ENCODE measurements at places on chromosomes 13 and 19.

- no peak for DNase-seq
Measured at GRCh38 chr13:80173224-80173623, 167.7 kb downstream of the SPRY2 start.

- DNase-seq = no peak
Measured at GRCh38 chr19:14342809-14343208, 38.4 kb upstream of the ADGRE5 start.

- DNase-seq = no peak
Measured at GRCh38 chr13:50549221-50549942, 294.1 kb downstream of the DLEU7 start.

- DNase-seq = no peak
Measured at GRCh38 chr19:13262450-13262849, 112.2 kb downstream of the IER2 start.

GRCh38 chr13:112719016-112719415 is 29.2 kb downstream of the ATP11A start:
- no peak for DNase-seq

DNA sequence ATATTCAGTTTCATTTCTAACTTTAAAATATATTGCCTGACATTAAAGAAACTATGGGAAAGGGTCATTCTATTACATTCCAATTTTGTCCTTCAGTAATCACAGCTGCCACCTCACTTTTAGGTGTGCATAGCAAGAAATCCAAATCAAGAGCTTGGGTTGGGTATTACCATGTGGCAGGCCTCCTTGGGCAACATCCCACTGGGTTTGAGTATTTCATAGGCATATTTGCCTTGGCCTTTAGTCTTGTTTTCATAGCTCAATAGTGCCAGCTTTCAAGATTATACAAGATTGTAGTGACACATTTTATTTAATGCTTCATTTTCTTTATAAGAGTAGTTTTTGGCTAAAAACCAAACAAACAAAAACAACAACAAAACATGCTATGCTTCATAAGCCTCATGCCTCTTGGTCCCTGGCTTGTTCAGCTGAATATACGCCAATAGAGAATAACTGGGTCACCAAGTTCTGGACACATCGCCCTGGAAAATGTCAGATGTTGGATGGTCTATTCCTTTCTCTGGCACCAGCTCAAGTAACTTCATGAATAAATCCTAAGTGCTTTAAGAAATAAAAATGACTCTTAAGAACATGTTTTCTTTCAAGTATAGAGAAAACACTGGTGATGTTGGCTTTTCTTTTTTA is 167.4 kb upstream of the STARD13 start:
- DNase-seq = no peak

- peak; percentile 13 for DNase-seq
Measured at GRCh38 chr13:34161931-34162543, 344.1 kb downstream of the RFC3 start.

- DNase-seq = peak; percentile 40
Measured at GRCh38 chr19:47813304-47813994, 8.3 kb upstream of the CRX start.

DNA sequence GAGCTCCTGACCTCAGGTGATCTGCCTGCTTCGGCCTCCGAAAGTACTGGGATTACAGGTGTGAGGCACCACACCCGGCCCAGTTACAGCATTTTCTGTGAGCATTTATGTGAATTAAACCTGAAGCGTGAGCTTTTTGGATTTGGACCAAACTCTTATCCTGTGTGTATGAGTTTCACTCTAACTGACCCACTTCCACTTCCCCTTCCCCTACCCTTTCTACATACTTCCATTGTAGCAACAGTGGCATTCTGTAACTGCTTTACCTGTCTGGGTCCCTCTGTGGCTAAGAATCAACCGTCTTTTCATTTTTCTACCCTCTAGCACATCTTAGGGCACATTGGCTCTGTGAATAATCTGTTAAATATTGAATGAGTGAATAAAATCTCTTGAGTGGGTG is 16.2 kb downstream of the FRY start:
- no peak for DNase-seq

- no peak for DNase-seq
Measured at GRCh38 chr19:38769635-38770211, 3.6 kb downstream of the LGALS7 start.

GRCh38 chr13:24680258-24680920 is at the start of gene ATP12A:
TSS of gene ATP12A (plus strand) at chr13:24680408. CDS start at chr13:24680744, 336 bp downstream.
- no peak for DNase-seq

DNA sequence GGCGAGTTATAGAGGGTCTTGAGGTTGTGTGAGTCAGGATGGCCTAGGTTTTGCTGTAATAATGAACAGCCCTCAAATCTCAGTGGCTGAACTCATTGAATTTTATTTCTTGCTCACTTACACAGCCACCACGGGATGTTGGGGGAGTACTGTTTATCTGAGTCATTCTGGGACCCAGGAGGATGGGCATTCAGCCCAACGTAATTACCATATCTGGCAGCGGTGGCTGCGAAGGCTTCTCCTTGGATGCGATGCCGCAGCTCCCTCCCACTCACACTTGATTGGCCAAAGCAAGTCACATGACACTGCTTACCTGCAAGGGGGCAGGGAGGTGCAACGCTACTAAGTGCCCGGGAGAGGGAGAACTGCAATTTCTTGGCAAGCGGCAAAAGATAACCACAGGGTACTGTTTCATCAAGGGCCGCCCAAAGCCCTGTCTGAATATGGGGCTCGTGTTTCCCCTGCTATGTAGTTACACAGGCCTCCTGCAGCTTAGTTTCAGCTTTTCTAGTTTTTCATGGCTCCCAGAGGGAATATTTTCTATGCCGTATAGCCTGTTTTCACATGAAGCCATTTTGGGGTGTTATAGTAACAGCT is 19.9 kb downstream of the ZSWIM9 start:
- DNase-seq = peak; percentile 54

GRCh38 chr13:94119360-94119936 is 360.0 kb downstream of the DCT start:
- no peak for DNase-seq

DNA sequence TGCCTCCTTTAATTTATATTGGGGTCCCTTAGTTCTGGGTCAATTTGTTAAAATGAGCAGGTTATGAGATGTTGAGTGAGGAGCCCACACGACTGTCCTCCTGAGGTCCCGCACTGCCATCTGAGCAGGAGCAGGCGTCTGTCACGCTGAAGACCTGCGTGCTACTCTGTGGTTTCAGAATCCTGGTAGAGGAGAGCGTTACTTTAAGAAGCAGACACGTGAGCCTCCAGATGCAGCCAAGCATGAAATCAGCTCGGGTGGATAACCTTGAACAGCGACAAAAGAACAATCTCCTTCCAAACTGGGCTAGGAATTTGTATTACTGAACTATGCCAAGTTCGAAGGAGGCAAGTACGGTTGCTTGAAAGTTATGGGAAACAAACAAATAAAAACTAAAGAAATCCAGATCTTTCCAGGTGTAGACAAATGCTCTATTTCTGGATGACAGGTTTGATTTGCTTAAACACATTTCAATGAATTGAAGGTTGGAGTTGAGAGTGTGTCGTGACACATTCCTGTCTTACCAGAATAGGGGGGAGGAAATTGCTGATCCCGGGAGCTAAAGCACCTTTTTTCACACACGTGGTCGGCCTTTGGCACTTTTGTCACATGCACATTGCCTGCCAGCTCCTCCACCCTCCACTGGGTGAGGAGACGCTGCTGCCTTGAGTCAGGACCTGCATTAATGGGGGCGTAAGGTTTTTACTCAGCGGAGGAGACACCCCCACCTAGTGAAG is 945.5 kb upstream of the SLC10A2 start:
- peak; percentile 35 for DNase-seq

DNA sequence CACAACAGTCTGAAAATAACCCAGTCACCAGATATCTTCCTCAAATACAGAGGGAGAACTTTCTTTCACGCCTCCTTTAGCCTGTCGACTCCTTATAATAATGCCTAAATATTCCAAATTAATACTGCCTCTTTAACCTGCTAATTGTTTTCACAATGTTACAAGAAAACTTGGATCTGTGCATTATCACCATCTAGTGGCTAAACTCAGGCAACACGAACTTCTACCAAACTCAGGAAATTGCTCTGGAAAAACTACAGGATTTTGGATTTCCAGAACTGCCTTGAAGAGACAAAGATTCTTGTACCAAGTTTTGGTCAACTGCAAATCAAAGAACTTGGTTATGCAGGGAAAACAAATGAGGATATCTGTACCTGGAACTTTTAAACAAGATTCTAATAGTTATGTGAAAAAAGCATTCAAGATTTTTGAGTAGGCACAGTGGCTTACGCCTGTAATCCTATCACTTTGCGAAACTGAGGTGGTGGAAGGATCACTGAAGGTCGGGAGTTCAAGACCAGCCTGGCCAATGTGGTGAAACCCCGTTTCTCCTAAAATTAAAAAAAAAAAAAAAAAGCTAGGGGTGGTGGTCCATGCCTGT is 10.8 kb downstream of the CLN5 start:
- DNase-seq = no peak

DNA sequence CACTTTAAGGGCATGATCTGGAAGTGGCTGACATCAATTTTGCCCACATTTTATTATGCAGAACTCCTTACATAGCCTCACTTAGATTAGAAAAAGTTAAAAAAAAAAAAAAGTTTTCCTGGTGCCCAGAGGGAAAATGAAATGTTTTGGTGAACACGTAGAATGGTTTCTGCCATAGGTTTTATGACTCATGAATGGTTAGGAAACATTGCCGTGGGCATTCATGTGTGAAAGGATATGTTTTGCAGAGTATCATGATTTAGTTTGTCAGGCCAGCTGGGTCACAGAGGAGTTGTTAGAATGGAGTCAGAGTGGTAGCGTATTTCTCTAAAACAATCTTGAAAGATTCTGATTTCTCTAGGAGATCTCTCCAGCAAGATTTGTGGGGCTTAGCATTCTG is 133.8 kb downstream of the MRPL57 start:
- DNase-seq = no peak

DNA sequence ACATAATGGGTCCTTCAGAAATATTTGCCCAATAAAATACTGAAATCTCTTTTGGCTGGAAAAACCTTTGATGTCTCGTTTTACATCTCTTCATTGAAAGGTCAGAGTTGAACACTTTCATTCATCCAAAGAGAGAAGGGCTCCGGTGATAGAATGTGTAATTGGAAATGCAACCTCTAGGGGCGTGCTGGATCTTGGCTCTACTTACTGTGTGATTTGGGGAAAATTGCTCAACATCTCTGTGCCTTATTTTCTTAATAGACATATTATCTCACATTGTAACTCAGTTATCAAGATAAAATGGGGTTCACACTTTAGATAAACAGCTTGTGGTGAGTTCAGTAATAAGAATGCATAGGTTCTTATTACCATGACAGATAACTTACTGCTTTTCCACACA is 1444.1 kb downstream of the SLITRK5 start:
- DNase-seq = no peak

- DNase-seq = no peak
Measured at GRCh38 chr19:48348045-48348444, 15.7 kb downstream of the TMEM143 start.

DNA sequence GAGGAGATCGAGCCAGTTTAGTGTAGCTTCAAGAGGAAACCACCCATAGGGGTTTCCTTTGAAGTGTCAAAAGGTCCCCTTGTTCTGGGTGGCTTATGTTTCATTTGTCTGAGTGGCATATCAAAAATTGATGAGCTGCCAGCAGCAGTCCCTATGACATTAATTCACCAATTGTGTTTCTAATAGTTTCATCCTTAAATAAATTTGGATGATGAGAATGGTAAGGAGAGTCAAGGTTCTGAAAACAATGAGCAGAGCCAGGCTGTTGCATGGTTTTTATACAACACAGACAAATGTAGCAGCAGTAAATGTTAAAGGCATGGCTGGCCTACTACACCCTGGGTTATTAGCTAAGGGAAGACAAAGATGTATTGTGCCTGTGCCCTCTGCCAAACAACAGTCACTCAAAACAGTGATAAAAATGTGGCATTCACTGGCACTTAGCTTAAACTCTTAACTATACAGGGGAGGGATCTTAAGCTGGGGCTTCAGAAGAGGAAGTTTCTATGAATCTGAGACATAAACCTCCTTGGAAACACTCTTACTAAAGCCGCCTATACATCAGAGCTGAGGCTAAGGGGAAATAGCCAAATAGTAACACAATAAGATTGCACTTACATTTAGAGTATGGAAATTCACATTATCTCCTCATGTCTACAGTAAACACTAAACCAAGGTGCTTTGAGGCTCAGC is 200.5 kb downstream of the POU4F1 start:
- DNase-seq = no peak

GRCh38 chr19:51548213-51548651 is 16.8 kb upstream of the SIGLEC6 start:
- no peak for DNase-seq

DNA sequence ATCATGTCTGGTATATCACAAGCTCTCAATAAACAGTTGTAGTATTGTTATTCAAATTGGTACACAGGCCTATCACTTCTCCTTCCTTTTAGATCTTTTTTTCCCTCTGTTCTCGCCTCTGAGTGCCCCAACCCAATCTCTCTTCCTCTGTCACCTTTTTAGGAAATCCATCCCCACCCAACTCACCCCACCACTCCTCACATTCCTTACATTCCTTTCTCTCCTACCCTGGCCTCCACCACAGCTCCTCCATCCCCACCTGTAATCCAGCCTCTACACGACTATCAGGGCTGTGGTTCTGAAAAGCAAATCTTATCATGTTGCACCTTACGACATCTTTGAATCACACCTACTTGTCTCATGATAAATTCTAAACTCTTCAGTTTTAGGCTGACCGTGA is 545.4 kb upstream of the GPC6 start:
- no peak for DNase-seq

DNA sequence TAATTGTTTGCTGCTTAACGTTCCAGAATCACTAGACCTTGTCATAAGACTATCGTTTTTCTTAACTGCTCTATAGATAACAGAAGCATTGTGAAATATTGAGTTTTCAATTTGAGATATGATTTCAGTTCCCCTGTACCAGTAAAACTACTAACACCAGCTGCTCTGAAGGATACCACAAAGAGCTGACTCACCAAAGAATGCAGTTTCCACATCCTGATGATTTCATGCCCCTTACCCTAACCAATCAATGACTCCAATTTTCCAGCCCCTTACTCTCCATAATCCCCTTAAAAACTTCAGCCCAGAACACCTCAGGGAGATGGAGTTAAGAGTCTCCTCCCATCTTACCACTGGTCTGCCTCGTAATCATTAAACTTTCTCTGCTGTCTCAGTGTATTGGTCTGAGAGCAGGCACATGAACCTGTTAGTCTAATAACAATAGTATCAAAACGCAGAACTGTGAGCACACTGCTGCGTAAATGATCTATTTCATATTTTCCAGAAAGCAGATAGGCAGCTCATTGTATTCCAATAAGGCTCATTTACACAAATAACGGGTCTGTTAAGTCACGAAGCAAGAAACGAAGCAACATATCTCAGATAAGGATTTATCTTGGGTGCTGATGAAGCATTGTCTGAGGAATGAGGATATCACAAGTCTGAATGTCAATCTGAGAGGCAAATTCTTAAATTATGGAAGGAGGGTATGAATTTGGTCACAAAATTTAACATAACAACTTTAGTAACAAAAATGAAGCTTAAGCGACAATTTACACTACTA is 14.1 kb upstream of the CCNA1 start:
- DNase-seq = no peak

GRCh38 chr19:4523306-4524110 is 5.2 kb upstream of the PLIN4 start:
- no peak for DNase-seq

GRCh38 chr19:38547421-38547820 is 70.3 kb downstream of the MAP4K1 start:
- DNase-seq = no peak

All from NCI-H2227 treated with DMSO at 0.1 percent for 48 hours (cell line).